ENCODE measurements at places on chromosomes 6 and 20.
A peak's percentile ranks its signal among the peaks of the same experiment; 100 is the strongest.

- DNase-seq, result no peak
These were observed 97.4 kb downstream of the ATXN1 start for GRCh38 chr6:16663901-16664300.

GRCh38 chr6:105598264-105598663 is 195.4 kb upstream of the PREP start:
- DNase-seq, result no peak

DNA sequence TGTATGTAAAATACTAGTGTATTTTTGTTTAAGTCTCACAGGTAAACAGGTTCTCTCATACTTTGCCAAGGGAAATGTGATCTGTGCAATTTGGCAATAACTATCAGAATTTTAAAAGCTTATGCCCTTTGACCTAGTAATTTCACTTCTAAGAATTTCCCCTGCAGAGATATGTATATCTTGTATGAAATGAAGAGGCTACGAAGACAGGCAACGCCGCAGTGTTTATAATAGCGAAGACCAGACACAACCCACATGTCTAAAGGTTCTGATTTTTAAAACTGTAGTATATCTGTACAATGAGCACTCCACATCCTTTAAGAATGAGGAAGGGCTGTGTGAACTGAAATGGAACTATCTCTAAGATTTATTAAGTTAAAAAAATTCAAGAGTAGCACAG is 7.5 kb downstream of the TRAF3IP2 start:
- DNase-seq, result no peak

DNA sequence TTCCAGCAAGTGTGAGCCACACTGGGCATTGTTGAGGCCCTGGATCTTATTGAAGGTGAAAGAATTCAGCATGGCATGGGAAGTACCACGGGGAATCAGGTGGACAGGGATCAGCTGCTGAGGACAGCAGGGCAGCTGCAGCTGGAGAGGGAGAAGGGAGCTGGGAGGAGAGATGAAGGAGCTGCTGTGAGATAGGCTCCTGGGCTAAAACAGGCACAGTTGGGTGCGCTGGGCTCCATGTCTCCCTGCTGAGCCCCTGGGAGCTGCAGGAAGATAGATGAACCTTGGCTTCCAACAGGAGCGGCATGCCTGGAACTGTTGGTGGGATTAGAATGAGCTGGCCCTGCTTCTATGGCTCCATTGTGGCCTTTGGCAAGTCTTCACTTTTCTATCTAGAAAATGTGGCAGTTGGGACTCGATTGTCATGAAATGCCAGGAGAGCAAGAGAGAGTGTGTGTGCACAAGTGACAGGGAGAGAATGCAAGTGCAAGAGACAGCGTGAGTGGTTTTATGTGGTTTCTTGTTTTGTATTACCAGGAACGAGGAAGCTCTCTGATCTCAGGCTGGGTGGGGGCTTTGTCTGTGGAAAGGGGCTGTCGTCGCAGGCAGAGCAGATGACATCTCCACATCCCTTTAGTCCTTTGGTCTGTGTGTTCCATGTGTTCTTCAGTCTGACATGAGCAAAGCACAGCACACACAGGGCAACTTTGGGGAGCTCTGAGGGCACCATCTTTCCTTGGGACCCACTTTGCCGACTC is 20.4 kb downstream of the SNPH start:
- peak; percentile 29 for DNase-seq

DNA sequence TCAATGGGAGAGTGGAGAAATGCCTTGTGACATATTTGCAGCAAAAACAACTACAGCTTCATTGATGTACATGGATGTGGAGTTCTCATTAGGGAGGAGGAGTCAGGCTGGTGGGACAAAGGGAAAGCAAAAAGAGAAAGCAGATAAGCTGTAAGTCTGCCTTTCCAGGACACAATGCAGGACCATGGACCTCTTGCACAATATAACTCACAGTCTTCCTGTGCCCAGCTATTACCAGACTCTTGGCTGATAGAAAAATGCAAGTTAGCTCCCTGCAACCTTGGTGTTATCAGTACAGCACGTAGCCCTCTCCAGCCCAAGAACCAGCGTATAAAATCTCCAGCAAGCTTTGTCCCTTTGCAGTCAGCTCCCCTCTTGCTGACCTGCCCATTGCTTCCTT is 232.3 kb downstream of the NFATC2 start:
- DNase-seq, result no peak

DNA sequence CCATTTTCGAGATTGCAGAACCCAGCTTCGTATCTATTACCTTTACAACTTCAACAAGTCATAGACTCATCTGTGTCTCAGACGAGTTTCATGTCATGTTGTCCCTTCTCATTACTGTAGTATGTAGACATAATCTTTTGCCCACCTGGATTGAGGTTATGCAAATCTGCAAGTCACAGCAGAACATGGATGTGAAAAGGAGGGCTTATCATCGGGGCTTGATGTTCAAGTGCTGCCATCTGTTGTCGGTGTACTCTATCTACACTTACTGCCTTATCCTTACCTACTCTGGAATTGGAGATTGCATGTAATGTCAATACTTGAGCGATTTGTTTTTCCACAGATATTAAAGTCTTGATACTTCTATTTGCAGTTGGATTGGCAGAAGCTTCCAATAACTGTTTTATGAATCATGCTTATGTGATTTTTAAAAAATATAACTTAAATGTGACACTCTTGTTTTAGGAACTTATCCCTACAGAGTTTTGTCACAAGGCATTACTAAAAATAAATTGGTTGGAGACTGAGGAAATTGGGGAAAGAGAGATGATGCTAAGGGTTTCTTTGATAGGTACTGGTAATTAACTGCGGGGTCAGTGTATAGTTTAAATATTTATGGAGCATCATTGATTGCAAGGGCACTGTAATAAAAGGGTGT is 3.0 kb upstream of the GOPC start:
- peak; percentile 32 for DNase-seq

DNA sequence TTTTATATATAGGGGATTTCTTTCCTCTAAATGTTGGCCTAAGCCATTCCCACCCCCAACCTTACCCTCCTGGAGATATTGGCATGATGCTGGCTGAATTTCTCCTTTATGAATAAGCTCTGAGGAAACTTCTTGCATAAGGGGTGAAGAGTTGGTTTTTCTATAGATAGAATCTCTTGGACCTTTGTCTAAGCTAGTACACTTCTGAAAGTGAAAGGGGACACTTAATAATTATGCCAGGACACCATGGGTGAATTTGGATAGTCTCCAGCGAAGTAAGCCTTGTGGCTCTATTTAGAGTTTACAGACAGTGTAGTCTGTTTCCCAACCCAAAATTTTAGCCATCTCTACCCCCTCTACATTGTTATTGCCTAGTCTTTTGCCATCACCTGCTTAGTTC is 27.1 kb upstream of the FABP7 start:
- DNase-seq, result no peak

DNA sequence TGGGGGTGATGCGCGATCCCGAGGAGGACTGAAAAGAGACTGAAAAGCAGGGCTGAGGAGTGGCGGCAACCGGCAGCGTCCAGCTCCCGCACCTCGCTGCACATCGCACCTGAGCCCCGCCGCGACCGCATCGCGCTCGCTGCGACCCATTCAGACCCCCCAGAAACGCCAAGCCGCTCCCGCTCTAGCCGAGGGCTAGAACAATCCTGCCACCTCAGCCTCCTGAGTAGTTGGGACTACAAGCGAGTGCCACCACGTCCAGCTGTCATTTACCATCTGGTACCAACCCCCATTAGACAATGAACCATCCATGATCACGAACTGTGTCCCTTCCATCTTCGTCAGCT is 33.2 kb downstream of the HLA-A start:
- DNase-seq, result no peak

GRCh38 chr6:20655317-20655716 is 121.1 kb downstream of the CDKAL1 start:
- no peak for DNase-seq

GRCh38 chr6:4262526-4262925 is 127.2 kb upstream of the ECI2 start:
- no peak for DNase-seq

DNA sequence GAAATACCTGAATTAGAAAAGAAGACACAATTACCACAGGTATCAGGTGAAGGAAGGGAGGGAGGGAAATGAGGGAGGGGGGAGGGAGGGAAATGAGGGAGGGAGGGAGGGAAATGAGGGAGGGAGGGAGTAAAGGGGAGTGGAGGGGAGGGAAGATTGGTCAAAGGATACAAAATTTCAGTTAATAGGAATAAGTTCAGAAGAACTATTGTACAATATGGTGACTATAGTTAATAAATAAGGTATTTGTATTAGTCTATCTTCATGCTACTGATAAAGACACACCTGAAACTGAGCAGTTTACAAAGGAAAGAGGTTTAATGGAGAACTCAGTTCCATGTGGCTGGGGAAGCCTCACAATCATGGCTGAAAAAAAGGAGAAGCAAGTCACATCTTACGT is 185.7 kb downstream of the EYA2 start:
- no peak for DNase-seq

- no peak for DNase-seq
These were observed 21.1 kb downstream of the BAG2 start for GRCh38 chr6:57193177-57193576.

GRCh38 chr6:112881828-112882780 is 535.0 kb downstream of the RFPL4B start:
- DNase-seq, result no peak
